Forelimb muscle (tissue), 1 donor: ENCODE measurements at places on chromosomes 2 and 18. TPM values are rescaled to one million over a fixed set of nuclear protein-coding genes. Genes with fewer than 3 reads are reported as not detected.

GRCh38 chr18:13982126-13982525, 66.8 kb upstream of the MC2R start:
- no peak for DNase-seq

DNA sequence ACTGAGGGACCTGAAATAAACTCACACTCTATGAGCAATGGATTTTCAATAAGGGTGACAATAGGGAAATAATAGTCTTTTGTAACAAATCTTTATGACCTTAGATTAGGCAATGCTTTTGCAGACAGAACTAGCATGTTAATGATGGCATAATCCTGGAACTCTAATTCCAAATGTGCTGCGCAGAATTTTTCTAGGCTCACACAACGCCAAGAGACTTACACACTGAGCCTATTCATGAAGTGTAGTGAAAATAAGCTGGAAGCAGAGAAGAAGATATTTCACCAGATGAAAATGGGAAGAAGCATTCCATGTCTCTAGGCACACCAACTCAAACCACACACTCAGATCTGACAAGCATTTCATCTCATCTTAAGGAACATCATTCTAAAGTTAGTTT, 178.5 kb downstream of the L3MBTL4 start:
- DNase-seq: no peak

- no peak for DNase-seq
These were observed 48.9 kb downstream of the BMPR2 start for GRCh38 chr2:202425036-202425435.

GRCh38 chr2:158712791-158713522, 82.2 kb upstream of the DAPL1 start:
- no peak for DNase-seq

DNA sequence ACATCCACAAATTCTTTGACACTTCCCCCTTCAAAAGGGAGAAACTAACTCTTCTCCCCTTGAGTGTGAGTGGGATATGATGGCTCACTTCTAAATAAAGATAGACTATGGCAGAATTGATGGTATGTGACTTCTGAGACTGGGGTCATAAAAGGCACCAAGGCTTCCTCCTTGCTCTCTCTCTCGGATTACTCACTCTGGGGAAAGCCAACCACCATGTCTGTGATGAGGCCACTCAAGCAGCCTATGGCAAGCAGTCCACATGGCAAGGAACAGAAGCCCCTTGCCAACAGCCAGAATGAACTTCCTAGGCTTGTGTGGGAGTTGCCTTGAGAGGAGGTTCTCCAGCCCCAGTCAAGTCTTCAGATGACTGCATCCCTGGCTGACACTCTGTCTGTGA, 43.6 kb downstream of the KIAA2012 start:
- no peak for DNase-seq

DNA sequence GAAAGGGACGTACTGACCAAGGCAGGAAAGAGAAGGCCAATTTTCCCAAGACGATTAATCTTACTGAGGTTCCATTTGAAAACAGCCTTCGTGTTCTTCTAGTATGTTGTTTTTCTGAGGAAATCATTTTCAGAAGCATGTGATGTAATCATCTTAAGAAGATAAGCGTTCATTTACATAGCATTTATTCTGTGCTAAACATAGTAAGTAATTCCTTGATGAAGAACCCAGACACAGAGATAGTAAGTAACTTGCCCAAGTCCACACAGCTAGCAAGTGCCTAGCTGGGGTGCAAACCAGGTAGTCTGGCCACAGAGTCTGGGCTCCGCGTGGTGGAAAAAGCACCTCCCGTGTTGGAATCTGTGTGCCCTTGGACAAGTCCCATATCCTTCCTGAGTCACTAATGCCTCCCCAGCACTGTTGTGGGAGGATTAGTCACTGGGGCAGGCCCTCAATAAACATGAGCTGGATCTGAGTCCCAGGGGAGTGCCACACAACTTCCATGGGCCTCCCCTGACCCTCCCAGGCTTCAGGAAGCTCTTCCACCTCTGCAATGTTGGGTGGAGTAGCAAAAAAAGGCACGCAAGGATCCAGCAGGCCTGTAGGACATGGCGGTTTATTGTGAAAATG, 26.9 kb upstream of the ASAP2 start:
- DNase-seq: no peak

DNA sequence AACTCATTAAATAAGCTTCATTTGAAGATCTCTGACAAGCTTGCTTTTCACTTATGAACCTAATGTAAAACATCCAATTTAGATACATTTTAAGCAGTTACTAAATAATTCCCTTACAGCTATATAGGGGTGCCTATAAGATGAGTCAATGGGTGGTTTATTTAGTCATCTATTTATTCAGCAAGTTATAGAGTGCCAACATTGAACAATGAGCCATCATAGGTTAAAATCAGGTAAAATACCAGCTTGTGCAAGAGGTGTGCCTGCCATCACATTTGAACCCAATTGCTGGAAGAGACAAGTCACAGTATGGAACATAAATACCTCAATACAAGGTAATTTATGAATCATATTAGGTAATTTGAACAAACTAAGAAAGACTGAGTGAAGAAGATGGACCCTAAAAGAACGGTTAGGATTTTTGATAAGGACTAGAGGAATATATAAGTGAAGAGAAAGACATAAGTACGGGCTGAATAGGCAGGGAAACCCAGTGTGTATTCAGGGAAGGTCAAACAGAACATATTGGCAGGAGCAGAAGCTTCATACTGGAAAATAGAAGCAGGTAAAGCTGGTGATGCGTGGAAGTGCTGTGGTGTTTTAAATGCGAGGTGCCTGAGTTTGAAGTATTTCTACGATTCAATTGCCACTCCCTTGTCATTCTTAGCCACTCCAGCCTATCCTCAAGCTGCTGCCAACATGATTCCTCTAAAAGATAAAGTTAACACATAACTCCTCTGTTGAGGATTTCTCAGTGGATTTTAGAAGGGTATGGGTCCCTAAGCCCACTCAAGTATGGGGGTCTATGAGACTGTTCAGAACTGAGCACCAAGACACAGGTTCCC, 18.9 kb upstream of the STAT4 start:
- no peak for DNase-seq

GRCh38 chr18:13452388-13452811, 233.8 kb downstream of the LDLRAD4 start:
- peak; percentile 70 for DNase-seq

GRCh38 chr2:22134421-22134820, 1010.7 kb downstream of the TDRD15 start:
- no peak for DNase-seq

The ST6GAL2 gene
- 2.5 TPM for polyA plus RNA-seq

GRCh38 chr2:7190587-7191324, 273.5 kb downstream of the RNF144A start:
- no peak for DNase-seq

GRCh38 chr2:68839260-68839833, 31.9 kb downstream of the BMP10 start:
- DNase-seq: no peak

The ALKAL2 gene
- polyA plus RNA-seq: 1.5 TPM

GRCh38 chr2:147615726-147616125, 229.1 kb upstream of the ACVR2A start:
- no peak for DNase-seq

The CHRND gene
- polyA plus RNA-seq: 180 TPM

DNA sequence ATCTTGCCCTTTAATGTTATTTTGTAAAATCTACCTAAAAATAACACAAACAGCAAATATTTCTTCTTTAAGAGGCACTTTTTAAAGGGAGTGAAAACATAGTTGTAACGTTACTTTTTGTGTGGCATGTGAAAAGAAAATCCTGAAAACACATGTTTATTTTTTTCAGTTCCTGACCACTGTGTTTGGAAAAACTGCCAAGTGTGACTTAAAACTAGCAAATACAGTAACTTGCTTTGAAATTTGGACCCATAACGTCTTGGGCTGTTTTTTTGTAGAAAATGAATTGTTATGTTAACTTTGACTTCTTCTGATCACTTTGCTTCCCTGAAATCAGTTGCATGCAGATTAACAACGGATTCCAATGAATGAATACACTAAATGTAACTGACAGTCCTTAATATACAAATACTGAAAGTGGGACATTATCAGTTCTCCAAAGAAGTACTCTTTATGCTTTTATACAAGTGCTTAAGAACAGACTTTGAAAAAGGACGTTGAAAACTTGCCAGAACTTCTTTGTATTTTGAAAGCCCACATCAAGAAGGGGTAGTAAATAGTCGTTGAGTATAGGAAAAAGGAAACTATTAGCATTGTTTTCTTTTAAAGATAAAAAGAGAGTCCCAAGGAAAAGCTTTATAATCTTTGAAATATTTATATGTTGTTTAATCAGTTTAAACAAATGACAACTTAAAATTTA, 96.1 kb upstream of the ZEB2 start:
- DNase-seq: no peak

GRCh38 chr2:25853038-25853638, 25.1 kb downstream of the ASXL2 start:
- no peak for DNase-seq

DNA sequence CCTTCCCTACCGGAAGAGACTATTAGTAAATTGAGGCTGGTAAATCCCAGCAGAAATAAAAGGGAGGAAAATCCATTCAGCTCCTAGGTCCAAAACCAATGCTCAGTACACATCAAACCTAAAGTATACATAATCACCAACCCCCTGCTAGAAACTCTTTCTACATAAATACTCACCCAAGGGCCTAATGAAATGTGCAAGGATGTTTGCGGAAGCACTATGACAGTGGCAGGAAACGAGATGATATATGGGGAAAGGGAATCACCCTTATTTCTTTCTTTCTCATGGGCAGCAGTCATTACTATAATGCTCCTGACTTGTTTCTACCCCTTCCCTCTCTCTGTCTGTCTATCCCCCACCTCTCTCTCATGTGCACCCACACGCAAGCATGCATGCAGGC, 1.3 kb upstream of the SCTR start:
- DNase-seq: no peak

The ANO7 gene
- 0.83 TPM for polyA plus RNA-seq

DNA sequence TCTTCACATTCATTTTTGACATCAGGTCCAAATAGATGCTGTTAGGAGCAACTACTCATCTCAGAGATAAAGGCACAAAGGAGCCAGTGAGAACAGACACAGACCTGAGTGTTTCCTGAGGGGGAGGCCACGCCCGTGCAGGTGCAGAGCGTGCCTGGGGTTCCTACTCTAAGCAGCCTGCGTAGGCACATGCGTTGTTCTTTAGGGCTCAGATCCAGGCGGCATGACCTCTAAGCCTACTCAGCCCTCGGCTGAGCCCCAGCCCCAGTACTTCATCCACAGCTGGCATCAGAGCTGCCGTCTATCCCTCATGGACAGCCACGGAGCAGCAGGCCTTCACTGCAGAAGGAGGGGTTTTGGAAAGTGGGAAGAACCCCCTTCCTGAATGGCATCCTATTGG, 54.9 kb upstream of the PXDN start:
- DNase-seq: no peak

DNA sequence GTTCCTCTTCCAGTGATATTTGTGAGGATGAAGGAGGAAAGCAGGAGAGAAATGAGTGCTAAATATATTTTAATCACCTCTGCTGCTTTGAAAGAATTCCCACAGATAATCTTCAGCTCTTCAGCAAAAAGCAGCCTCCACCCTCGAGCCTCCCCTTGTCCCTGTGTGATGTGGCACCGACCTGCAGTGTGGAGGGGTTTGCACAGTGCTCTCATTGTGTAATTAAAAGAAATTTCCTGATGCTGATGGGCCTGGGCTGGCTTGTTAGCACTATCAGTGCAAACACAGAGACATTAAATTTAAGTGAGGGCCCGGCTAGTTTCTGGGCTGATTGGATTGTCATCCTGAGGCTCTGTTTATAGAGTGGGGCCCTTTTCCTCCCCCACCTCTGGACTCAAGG, 53.4 kb downstream of the KIF5C start:
- DNase-seq: no peak

DNA sequence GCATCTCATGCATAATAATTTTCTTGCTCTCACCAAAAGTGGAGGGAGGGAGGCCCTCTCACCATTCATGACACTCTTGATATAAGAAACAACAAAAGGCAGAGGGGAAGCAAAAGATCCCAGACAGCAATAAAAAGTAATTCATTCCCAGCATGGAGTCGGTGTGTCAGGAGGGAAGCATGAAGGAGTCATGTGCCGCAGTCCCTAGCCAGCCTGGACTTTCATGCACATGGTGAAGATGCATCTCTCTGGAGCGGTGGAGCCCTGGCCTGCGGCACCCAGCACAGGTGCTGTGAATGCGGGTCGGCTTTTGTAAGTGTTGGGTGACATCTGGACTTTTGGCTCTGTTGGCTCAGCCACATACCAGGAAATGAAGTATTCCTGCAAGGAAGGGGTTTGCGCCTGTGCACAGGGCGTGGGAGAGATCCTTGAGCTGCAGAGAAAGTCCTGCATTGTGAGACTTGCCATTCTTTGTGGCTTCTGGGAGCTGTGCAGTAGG, 119.4 kb downstream of the COPS8 start:
- no peak for DNase-seq

DNA sequence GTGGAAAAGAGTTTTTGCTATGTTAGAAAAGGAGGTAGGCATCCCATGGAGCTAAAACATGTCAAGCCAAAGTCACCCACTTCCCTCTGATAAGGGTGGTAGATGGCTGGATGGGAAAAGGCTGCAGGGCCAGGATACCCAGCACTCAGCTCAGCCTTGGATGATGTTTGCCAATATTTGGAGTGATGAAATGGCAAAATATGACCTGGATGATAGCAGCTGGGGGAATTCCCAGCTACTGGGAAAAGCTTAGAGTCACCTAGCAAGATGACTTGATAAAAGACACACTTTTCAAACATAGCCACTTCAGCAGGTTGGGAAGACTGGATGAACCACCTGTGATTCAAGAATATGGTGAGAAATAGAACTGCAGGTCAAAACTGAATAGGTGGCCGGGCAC, 10.1 kb downstream of the RFX8 start:
- no peak for DNase-seq

The SCG2 gene
- polyA plus RNA-seq: 0.08 TPM

The CYB5A gene
- polyA plus RNA-seq: 22.8 TPM

The RND3 gene
- 45.8 TPM for polyA plus RNA-seq

DNA sequence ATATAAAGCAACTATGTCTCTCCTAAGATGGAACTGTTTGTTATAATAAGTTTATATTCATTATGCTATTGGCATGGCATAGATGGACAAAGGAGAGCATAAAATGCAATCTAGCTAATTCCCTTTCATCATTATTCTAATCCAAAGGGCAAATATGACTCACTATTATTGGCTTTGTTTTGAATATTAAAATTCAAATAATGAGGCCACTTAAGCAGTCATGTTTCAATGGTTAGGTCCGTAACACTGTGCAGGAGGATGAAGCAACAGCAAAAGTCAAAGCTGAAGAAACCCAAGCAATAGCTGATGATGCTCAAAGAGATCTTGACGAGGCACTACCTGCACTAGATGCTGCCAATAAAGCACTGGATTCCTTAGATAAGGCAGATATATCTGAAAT, 177.1 kb downstream of the TRABD2A start:
- DNase-seq: no peak
